ENCODE measurements at places on chromosomes 1 and 21.

- no peak for DNase-seq
These were observed 35.2 kb downstream of the TGFB2 start for GRCh38 chr1:218380125-218380977.

- no peak for DNase-seq
These were observed 95.7 kb downstream of the GLIS1 start for GRCh38 chr1:53643041-53643880.

- no peak for DNase-seq
These were observed 249.4 kb downstream of the NPHP4 start for GRCh38 chr1:5742801-5743200.

DNA sequence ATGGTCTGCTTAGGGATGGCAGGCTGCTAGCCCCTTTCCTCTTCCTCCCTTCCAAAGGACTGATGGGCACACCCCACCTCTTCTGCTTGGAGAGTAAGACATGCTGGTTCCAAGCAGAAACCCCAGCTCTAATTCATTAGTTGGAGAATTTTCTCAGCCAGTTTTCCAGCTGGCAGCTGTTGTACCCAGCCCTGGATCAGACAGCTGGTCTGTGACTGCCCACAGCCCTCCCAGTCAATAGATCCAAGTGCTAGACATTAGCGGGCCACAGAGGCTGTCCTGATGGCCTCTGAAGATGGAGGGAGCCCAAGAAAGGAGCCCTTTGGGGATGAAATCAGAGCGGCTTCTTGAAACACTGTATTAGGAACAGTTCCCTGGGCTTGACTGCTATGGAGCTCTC lies 35.8 kb downstream of the ACOT11 start:
- no peak for DNase-seq

- no peak for DNase-seq
These were observed 17.6 kb downstream of the ESRRG start for GRCh38 chr1:216705676-216706075.

GRCh38 chr1:188269956-188270355 lies 1441.2 kb downstream of the PLA2G4A start:
- DNase-seq = no peak

- no peak for DNase-seq
These were observed 14.0 kb upstream of the MIXL1 start for GRCh38 chr1:226209307-226210059.

DNA sequence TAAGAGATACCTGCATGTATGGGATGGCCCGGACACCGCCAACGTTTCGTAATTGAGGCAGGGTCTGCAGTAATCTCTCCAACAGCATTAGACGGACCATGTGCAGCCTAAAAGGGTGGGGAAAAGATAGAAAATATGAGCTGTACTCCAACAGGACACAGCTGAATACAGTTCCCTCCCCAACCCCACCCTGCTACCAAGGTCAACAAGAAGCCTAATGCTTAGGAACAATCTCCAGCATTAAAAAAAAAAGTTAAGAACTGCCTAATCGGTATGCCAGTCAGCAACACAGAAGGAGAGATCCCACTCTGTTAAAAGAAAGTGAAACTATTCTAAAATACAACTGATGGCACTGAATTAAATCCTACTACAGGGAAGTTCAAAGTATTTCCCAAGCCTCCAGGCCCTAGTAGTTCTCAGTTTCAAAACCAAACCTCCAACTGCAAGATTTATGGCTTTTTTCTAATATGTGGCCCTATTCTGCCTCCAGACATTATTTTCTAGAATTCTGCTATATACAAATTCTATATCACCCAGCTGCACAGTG lies 81.0 kb downstream of the UBR4 start:
- DNase-seq = no peak

DNA sequence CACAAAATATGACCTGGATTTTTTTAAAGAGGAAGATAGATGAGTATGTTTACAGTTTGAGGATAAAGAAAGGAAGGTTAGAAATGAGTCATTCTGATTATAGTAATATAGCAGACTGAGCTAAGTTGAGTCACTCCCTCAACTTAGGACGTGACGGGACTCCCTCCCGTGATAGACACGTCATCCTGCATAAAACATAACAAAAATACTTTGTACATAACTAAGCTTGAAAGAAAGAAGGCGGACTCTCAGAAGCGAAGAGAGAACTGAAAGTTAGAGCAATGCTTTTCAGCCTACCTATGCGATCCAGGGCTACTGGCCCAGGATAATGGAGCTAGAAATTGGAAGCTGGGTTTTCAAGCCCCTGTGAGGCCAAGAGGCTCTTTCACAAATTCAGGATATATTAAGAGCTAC lies 53.0 kb upstream of the DESI2 start:
- DNase-seq = no peak

GRCh38 chr1:95991787-95992520 lies 729.6 kb upstream of the PTBP2 start:
- DNase-seq = no peak

DNA sequence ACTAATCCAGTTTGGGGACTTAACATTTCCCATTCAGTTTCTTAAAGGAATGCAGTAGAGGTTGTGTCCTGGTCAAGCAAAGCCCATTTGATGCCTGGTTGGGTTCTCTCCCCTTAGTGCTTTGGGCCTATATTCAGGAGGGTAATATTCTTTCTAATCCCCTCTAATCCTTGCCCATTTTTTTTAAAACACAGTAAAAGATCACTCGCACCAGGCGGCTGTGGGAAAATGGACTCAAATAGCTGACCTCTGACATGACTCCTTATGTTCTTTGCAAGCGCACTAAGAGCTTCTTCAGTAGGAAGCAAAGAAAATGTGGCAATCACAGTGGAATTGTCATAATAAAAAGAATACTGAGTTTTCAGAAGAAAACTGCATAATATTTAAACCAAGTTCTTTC lies 49.9 kb downstream of the WNT2B start:
- DNase-seq = no peak

DNA sequence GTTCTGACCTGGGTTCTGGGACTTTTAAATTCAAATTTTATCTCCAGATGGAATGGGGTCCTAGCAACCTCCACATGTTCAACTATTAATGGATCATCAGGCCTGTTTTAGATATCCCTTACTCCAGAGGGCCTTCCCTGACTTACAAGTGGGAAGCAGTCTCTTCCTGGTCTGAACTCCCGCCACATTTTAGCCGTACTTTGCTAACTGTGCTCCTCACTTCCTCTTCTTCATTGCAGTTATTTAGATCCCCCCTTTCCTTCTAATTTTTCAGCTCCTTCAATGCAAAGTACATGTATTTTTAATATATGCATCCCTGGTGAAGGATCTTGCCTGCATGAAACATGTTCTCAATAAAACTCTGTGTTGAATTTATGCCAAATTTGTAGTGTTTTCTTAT lies 3.7 kb downstream of the CD1A start:
- DNase-seq = no peak

DNA sequence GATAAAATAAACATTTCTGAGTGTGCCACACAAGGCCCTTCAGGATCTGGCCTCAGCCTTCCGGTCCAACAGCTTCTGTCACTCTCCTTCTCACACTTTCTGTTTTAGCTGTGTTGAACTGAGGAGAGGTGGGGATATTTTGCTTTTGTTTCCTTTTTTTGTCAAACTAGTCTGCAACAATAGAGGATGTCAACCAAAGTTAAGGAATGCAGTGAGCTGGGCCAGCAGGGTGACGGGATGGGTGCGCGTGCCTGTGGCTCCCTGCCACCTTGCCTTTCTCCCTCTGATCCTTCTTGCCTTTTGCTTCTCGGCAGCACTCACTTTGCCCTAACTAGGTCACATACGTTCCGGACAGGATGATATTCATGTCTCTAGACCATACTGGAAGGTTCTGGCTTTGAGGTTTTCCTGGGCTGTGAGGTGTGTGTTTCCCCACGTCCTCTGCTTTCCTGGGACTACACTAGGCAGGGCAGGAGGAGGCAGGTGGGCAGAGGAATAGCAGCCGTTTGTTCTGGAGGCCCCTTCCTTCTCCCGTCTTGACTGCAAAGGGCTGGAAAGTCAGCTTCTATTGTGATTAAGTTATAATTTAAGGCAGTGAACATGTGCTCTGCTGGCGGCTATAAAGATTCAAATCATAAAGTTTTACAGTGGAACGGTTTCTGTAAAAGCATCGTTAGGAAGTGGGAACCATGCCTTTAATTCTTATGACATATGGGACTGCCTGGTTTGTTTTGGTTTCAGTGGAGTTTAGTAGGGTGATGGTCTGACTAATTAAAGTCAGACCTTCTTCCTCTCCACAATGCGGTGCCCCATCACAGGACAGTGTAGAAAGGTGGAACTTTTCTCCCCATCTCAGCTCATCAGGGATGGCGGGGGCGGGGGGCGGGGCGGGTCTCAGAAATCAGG lies 67.8 kb downstream of the RNF220 start:
- no peak for DNase-seq

DNA sequence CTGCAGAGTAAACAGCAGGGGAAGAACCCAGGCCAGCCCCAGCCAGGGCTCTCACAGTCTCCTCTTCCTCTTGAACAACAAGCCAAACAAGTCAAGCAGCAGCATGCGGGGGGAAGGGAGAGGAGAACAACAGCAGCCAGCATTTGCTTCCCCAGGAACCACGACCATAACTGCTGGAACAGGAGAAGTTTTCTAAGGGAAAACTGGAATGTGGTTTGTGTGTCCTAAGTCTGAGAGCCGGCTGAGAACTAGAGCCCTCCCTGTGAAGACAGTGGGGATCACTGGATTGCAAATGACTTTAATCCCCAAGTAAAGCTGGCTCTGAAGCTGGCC lies 48.2 kb downstream of the COQ8A start:
- DNase-seq = no peak

- no peak for DNase-seq
These were observed 5.9 kb upstream of the LHX9 start for GRCh38 chr1:197911111-197911856.

GRCh38 chr21:35511696-35512162 lies 462.6 kb upstream of the RUNX1 start:
- no peak for DNase-seq

GRCh38 chr1:11056504-11056903 lies 3.3 kb downstream of the SRM start:
- DNase-seq = no peak

GRCh38 chr1:185774394-185774793 lies 40.2 kb downstream of the HMCN1 start:
- no peak for DNase-seq

- DNase-seq = no peak
These were observed 48.8 kb upstream of the TMEM51 start for GRCh38 chr1:15104768-15105167.

- DNase-seq = peak; percentile 44
These were observed 38.5 kb upstream of the PDE9A start for GRCh38 chr21:42614811-42615351.

DNA sequence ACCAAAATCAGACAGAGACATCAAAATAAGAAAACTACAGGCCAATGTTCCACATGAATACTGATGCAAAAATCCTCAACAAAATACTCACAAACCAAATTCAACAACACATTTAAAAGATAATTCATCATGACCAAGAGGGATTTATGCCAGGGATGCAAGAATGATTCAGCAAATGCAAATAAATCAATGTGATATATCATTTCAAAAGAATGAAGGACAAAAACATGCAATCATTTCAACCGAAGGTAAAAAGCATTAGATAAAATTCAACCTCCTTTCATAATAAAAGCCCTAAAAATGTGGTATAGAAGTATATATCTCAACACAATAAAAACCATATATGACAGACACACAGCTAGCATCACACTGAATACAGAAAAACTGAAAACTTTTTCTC lies 81.5 kb upstream of the LYPLAL1 start:
- no peak for DNase-seq

GRCh38 chr1:48329486-48329885 lies 107.0 kb downstream of the SLC5A9 start:
- DNase-seq = no peak

DNA sequence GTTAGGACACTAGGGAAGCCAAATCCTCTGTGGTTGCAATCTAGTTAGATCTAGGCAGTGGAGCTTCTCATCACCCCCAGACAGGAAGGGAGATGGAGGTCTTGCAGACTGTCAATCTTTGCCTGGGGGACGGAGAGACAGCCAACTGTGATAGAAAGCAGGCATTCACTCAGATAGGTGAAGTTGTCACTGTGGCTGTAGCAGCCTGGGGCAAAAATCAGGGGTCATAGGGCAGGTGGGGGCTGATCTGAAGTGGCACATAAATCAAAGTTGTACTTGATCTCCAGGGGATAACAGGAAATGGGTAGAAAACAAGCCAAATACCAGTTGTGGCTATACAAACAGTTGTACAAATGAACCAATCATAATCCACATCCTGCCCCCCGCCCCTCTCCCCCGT lies 620.9 kb upstream of the USP24 start:
- peak; percentile 18 for DNase-seq
